ENCODE measurements at places on chromosomes 4 and X.

- no peak for DNase-seq
Measured at GRCh38 chr4:51866835-51867234, 23.9 kb downstream of the DCUN1D4 start.

DNA sequence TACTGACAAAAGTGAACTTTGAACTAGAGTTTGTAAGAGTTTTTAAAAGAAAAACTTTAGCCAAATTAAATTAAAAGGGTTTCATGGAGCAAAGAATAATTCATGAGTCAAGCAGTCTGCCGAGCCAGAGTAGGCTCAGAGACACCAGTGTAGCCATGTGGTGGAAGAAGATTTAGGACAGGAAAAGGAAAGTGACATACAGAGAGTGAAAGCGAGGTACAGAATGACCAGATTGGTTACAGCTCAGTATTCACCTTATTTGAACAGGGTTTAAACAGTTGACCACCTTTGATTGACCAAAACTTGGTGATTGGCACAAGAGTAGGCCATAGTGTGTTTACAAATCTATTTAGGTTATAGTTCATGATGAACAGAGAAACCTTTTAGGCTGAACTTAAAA, 377.8 kb downstream of the KLHL4 start:
- DNase-seq = no peak

GRCh38 chr4:3871181-3871852, 105.1 kb downstream of the ADRA2C start:
- no peak for DNase-seq

- no peak for DNase-seq
Measured at GRCh38 chr4:112516471-112517066, 589 bp upstream of the NEUROG2 start.

DNA sequence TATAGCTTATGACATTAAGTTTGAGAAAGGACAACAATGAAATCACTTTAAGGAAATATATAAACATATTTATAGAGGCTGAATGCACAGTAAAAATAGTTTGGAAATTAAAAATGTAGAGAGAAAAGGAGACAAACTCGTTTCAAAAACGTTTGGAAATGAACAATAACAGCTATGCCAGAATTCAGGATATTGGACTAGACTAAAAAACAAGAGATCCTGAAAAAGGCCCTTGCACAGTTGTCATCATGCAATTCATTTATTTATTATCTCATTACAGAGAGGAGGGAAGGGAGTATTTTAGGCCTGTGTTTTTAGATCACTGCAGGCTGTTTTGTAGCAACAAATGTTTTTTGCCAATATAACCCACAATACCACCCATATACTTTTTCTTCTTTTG, 527.2 kb downstream of the ADGRL3 start:
- no peak for DNase-seq

DNA sequence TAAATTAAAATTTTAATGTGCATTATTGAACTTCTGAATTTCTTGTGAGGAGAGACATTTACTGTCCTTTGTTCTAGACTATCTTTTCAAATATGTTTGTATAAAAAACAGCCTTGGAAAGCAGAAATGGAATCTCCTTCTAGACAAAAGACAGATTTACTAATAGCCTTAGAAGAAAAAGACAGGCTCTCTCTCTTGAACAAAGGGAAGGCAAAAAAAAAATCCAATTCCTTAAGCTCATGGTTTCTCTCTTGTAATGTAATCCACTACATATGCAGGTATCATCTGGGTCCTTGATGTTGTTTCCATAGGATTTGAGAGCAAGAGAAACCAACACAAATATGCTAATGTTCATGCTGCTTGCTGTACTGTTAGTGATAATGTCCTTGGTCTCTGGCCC, 106.0 kb downstream of the TBCK start:
- no peak for DNase-seq

DNA sequence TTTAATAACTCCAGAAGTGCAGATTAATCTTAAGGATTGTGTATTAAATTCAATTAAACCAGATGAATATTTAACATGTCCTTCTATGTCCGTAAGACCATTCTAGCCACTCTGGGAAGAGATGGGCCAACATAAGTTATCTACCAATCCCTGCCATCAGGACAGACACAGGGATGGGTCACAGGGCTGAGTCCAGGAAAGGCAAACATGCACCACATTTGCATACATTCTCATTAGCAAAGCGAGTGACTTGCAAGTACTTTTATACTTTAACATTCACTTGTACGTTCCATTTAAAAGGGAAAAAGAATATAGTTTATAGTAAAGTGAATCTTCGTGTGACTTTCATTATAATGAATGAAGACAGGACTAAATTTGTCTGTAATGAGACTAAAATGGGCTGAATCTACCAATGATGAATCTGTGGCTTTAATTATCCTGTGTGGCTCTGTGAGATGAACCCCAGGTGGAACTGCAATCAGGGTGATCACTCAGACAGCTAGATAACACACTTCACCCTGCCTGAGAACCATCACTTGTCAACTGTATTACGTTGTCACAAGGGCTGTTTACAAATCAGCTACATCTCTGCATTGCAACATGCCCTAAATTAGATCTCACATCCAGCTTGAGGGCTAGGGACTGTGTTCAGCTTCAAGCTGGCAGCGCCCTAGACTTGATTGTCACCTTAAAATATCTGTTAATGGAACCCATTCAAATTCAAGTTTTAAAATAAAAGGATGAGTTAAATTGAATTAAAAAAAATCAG, 77.2 kb downstream of the SH3KBP1 start:
- DNase-seq = no peak

DNA sequence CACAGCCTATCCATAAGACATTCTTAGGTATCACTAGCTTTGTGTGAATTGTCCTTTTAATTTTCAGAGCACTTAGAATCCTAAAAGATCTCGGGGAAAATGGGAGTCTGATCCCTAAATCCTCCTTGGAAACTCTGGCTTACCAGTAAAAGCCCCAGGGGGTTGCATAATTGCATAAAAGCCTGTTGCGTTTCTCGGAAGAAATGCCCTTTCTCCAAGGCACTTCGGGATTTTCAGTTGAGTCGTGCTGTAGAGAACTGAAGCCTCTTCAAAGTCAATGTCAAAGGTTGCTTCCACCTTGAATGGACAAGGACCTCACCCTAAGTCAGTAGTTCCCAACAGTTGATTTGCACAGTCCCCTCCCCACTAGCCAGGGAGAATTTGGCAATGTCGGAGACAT, 20.8 kb downstream of the FAM184B start:
- no peak for DNase-seq

DNA sequence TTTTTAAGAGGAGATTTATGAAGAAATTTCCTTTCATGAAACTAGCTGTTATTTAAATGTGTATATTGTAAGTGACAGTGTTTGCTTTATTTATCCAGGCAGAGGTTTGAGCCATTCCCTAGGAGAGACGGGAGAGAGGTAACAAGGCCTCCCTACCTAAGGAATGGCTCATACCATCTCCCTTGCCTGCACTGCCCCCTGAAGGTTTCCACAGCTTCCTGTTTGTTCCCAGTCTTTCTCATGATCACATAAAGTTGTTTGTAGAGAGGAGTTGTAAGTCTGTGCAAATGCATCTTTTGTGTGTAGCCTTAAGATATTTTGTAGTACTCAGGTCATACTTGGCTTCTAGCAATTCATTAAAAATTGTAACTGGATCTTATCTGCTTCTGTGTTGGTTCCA, 1504.5 kb upstream of the PCDH10 start:
- no peak for DNase-seq

DNA sequence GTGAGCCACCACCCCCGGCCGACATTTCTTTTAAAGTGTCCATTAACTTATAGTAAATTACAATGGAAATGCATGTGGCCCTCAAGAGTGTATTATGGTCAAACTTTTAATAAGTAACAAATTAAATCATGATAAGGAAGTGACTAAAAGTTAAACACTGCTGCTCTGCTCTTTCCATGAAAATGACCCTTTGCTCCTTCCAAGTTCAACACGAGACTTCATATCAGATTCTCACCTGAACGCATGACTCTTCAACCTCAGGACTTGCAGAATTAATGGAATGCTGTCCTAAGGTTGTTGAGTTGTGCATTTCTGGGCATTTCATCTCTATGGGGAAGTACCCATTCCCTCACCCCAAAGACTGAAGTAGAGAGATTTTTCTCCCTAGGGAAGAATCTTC, 27.1 kb downstream of the AWAT2 start:
- no peak for DNase-seq

GRCh38 chr4:81504112-81505003, 32.7 kb upstream of the RASGEF1B start:
- DNase-seq = no peak

DNA sequence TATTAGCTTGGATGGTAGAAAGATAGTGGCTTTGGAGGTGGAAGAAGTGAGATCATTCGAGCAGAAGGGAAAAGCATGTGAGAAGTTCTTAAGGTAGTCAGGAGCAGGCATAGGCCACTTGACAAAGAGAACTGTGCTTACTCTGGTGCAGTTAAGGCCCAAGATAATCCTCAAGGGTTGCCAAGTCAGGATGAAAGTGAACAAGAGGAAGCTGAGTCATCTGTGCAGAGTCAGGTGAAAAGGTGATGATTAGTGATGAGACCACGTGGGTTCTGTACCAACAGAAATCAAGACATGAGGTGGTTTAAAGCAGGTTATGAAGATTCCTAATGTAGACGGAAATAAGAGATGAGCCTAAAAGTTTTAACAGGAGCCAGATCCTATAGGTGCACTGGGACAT, 369.8 kb downstream of the DTHD1 start:
- no peak for DNase-seq

GRCh38 chr4:127141856-127142255, 490.9 kb upstream of the INTU start:
- DNase-seq = no peak

DNA sequence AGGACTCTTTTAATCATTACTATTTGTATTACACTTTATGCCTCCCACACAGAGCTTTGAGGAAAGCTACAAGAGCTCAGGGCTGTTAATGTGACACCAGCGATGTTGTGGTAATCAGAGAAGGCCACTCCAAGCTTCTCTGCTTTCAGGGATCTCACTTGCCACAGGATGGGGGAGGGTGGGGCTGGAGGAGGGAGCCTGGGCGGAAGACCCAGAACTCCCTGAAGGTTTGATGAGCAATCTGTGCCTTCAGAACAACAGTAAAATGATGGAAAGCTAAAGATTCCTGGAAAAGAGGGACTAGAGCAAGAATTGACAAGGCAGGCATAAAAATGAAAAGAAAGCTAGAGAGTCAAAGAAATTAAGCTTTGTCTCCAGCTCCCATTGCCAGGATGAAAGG, 75.6 kb downstream of the MAML3 start:
- no peak for DNase-seq

DNA sequence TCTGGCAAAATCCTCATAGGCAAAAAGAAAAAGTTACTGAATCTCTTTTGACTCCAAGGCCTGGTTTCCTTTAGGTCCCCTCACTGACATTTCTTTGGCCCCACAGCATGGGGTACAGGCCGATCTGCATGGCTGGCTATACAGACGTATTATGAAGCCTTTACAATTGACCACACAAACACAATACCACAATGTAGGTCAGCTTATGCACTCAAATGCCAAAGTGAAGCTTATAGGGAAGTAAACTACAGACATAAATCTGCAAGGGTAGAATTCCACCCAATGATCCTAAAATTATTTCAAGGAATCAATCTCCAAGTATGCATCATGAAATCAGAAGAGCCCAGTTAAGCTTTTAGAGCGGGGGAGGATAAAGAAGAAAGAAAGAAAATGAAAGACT, 20.7 kb downstream of the STX18 start:
- no peak for DNase-seq

- no peak for DNase-seq
Measured at GRCh38 chr4:45385306-45385705, 659.0 kb upstream of the GNPDA2 start.

GRCh38 chr4:48774760-48775710, 5.0 kb downstream of the FRYL start:
- DNase-seq = no peak

- DNase-seq = no peak
Measured at GRCh38 chrX:132033166-132033565, 10.1 kb downstream of the STK26 start.

DNA sequence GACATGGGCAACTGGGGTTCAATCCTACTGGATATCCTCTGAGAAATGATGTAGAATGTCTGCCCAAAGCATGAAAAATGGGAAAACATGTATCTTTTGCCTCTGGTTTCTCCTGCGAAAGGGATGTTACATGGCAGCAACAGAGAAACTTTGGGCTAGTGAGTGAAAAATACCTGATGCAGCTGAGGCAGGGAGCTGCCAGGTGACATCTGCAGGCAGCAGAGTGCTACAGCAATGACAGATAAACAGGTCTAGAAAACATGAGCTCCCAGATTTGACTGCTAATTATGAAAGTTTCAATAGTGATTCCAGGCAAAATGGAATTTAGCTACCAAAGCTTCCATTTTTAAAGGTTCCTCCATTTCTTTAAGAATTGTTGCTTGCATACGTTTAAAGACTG, 4.8 kb upstream of the CXCL1 start:
- DNase-seq = no peak

DNA sequence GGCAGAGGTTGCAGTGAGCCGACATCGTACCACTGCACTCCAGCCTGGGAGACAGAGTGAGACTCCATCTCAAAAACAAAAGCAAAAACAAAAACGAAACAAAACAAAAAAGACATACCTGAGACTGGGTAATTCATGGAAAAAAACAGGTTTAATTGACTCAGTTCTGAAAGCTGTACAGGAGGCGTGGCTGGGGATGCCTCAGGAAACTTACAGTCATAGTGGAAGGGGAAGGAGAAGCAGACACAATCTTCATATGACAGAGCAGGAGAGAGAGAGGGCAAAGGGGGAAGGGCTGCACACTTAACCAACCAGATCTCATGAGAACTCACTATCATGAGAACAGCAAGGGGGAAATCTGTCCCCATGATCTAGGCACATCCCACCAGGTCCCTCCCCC, 229.5 kb downstream of the STK32B start:
- no peak for DNase-seq

- no peak for DNase-seq
Measured at GRCh38 chr4:183098019-183098722, 886 bp upstream of the WWC2 start.

GRCh38 chrX:6134255-6134654, 94.4 kb downstream of the NLGN4X start:
- DNase-seq = no peak

- no peak for DNase-seq
Measured at GRCh38 chr4:184897895-184898294, 72.1 kb upstream of the ACSL1 start.

- DNase-seq = no peak
Measured at GRCh38 chrX:46912603-46913491, 626 bp downstream of the JADE3 start.

GRCh38 chrX:108426262-108426661, 12.0 kb downstream of the COL4A6 start:
- DNase-seq = no peak

DNA sequence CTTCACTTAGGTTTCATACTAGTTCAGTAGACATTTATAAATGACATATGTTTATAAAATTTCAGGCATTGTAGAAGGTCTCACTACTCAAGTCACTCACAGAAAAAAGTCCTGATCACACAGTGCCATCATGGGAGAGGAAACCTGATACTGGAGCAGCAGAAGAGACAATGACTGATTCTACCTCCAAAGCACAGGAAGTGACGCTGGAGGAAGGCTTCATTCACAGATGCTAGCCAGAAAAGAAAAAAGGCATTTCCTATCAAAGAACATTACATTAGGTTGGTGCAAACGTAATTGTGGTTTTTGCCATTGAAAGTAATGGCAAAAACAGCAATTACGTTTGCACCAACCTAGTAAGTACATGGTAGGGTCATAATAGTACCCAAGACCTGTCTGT, 79.5 kb downstream of the RASGEF1B start:
- DNase-seq = no peak

- no peak for DNase-seq
Measured at GRCh38 chrX:5458300-5458842, 770.3 kb downstream of the NLGN4X start.

Measured in T-helper 2 cell (primary cell).